ENCODE measurements at places on chromosomes 3 and 15.

GRCh38 chr3:56747150-56747549, 54.6 kb downstream of the ARHGEF3 start:
- no peak for DNase-seq

- no peak for DNase-seq
These were observed 958.8 kb downstream of the IGSF11 start for GRCh38 chr3:118075873-118076272.

DNA sequence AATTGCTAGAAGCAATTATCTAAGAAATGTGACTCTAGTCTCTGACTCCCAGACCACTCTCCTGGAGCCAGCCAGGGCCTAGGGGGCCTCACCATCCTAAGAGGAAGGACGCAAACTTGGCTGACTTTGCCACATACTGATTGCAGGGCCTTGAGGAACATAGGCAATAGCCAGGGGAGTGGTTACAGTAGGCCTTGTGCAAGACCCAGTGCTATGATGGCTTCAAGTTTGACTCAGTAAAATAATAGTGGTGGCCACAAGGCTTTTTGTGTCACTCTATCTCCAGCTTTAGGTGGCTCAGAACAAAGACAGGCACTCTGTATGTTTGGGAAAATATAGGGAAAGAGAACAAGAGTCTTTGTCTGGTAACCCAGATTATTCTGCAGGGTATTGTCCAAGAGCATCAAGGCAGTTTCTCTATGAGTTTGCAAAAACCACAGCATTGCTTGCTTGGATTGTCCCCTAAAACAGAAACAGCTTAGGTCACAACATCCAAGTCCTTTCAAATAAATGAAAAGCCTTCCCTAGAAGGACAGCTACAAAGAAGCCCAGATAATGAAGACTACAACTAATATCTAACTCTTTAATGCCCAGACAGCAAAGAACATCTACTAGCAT, 631.5 kb downstream of the PYDC2 start:
- no peak for DNase-seq

GRCh38 chr3:58998476-58999117, 51.2 kb downstream of the CFAP20DC start:
- peak; percentile 84 for DNase-seq

DNA sequence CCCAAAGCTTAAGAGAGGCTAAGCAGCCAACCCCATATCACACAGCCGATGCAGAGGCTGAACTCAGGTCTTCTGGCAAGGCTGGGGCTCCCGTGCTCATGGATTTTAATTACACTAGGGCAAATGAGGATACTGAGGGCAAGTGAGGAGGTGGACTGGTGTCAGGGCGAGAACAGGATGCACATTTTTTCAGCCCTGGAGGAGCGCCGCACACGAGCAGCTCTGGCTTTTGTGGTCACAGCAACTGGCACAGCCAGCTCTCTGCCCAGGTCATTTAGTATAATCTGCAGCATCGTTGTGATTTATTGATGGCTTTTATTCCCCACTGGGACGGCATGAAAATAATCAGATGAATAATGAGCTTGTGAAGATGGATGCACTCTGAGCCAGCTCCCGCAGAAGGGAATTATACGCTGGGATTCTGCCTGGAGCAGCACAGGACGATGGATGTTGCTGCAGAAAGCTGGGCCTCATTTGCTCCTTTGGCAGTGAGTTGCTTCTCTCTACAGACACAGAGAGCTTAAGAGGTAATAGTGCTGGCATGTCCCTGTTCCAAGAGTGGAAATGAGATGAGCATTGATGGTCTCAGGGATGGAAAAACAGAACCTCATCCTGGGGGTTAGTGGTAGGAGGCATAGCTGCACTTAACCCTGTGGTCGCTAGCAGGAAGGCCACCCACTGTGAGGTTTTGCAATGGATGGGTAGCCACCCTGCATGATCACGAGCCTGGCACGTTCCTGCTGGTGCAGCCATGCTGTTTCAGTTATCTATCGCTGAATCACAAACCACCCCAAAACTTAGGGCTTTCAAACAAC, 135.4 kb downstream of the UACA start:
- DNase-seq, result no peak

DNA sequence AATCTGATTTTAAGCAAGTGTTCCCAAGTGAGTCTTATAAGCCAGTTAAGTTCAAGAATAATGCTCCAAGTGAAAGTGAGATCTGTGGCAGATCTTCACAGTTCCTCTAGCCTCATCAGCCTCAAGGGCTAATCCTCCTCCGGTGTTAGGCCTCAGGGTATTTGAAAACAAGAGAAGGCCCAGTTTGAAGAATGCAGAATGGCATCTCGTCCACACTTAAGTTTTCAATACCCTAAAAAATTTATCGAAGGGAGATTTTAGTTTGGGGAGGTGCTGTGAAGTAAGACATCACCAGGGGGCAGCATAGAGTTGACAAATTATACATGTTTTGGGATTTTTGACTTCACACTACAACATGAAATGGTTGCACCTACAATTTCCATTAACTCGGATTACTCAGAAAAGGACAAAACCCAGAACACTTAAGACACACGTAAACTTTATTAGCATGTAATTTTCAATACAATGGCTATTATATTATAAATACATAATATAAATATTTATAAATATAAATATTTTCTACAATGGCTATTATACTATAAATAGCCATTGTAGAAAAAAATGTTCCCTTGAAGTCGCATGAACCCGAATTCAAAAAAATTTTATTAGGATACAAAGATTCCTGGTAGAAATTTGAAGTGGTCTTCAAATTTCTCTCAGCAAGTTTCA, 2.3 kb upstream of the TMEM266 start:
- DNase-seq, result peak; percentile 48

DNA sequence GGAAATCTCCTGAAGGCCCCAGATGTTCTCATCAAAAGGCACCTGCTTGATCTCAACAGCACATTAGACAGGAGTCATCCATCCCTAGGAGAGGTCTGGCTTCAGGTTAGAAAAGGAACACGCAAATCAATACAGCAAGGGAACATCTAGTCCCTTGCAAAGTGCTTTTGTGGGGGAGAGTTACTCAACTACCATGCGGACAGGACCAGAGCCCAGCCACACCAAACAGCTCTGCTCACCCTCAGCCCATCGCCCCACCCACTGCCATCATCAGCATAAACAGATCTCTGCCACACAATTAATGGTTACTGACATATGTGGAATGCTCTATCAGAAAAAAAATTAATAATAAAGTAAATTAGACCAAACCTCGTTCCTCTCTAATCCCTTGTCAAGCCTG, 85.6 kb downstream of the MYLK start:
- DNase-seq, result no peak

- DNase-seq, result no peak
These were observed 118.5 kb upstream of the LIPC start for GRCh38 chr15:58313304-58313703.

GRCh38 chr3:192422321-192422996, 304.9 kb downstream of the FGF12 start:
- DNase-seq, result no peak

Measured in inflammatory macrophage treated with lipopolysaccharide for 4 hours (primary cell).